ENCODE measurements at places on chromosomes 4 and X.

- no peak for DNase-seq
Observed at GRCh38 chrX:74434336-74434735, 13.0 kb downstream of the SLC16A2 start.

DNA sequence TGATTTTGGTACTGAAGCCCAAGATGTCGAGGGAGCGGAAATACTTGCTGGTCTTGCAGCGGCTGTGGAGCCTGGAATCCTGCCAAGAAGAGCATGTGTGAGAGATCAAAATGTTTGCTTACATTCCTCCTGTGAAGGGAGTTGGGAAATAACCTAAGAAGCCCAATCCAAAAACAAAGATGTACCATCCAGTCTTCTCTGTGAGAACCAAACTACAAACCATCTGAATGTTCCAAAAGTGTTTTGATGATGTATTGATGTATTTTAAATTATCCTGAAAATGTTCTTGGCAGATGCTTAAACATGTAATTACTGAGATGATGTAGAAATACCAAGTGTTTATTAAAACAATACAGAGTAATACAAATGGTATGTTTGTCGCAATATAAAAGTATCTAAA is 10.1 kb upstream of the ADH1A start:
- no peak for DNase-seq

- no peak for DNase-seq
Observed at GRCh38 chr4:797066-797465, 28.9 kb downstream of the CPLX1 start.

DNA sequence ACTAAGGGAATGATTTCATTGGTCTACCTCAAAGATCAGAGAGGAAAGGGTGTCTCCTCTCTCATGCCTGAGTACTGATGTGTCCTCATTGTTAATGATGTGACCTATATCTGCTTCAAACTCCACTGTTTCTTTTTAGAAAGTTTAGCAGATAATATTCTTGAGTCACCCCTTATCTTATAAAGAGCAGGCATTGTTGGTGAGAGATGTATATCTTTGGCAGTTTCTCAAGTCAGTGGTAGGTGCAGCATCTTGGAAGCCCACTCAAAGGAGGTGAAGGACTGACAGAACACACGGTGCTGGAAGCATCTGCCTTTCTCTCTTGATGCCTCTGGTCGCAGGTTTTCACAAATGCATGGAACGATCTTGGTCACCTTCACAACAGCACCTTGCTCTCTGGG is 71.2 kb downstream of the ZNF518B start:
- DNase-seq: no peak

DNA sequence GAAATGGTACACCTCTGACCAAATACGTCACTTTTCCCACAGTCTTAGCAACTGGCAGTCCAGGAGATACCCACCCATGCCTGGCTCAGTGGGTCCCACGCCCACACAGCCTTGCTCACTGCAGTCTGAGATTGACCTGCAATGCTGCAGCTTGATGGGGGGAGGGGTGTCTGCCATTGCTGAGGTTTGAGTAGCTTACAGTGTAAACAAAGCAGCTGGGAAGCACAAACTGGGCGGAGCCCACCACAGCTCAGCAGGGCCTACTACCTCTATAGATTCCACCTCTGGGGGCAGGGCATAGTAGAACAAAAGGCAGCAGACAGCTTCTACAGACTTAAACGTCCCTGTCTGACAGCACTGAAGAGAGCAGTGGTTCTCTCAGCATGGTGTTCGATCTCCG is 52.7 kb downstream of the AMER1 start:
- DNase-seq: no peak

DNA sequence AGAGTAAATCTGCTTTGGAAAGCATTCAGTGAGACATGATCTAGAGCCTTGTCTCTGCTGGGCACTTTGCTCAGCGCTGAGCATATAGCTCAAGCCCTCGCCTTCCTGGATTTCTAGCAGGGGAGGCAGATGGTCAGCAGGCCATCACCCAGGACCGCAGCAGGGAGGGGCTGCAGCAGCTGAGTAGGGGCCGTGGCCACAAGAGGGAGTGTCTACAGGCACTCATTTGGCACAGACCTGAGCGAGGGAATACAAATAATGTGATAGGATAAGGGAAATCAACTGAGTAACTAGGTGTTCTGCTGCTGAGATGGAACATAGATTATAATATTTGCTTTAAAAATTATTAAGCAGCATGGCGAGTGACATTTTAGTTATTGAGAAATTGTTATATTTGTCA is 30.2 kb downstream of the OFD1 start:
- DNase-seq: no peak

GRCh38 chr4:48668254-48669017 is 111.6 kb downstream of the FRYL start:
- DNase-seq: no peak

GRCh38 chrX:118867251-118867650 is 43.6 kb downstream of the ZCCHC12 start:
- no peak for DNase-seq

- no peak for DNase-seq
Observed at GRCh38 chr4:156966836-156967235, 4.8 kb downstream of the PDGFC start.

- no peak for DNase-seq
Observed at GRCh38 chr4:116952530-116953136, 132.7 kb downstream of the TRAM1L1 start.

DNA sequence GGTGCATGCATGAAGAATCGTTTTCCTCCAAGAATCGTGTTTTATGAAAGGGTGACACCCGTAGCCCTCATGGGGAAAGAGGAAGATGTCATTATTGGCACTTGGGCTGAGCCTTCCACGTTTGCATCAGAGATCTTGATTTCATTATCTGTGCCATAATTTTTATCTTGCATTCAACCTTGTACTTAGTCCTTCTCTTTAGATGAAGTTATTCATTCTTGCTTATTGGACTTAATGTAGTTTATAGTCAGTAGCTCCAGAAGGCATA is 66.8 kb downstream of the GAB1 start:
- no peak for DNase-seq

GRCh38 chrX:100994352-100995281 is 25.1 kb downstream of the ARL13A start:
- peak; percentile 10 for DNase-seq

GRCh38 chrX:95903490-95903889 is 781.2 kb upstream of the DIAPH2 start:
- no peak for DNase-seq

- DNase-seq: no peak
Observed at GRCh38 chr4:7457201-7458065, 22.7 kb upstream of the PSAPL1 start.

- no peak for DNase-seq
Observed at GRCh38 chrX:20229155-20229554, 37.6 kb downstream of the RPS6KA3 start.

DNA sequence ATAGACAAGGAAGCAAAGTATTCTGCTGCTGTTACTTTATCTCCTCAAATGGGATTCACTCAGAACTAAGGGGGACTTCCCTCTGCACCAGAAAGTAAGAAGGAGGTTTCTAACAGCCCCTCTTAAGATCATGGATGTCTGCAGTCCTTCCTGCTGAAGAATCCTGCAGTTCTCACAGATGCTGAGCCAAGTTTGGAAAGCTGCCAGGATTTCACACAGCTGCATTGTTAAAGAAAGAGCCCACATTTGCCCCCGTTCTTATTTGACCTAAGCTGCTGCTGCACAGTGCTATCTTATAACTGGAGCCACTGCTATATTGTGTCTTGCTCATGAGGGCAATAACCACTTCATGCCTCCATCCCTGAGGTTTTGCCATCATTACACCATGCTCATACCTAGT is 81.1 kb downstream of the FAAH2 start:
- DNase-seq: no peak

All from HTR-8/SVneo (cell line).